Hair follicular keratinocyte (primary cell): ENCODE measurements at places on chromosomes 6 and 20. TPM values are rescaled to one million over a fixed set of nuclear protein-coding genes. Genes with fewer than 3 reads are reported as not detected.

The NRSN1 gene
- total RNA-seq: not detected in 2 replicates

The THEMIS gene
- not detected in 2 replicates for total RNA-seq

The EHMT2 gene
- total RNA-seq: 22.2 and 24.5 TPM in 2 replicates

The NFATC2 gene
- not detected in 2 replicates for total RNA-seq

The C6orf163 gene
- 0.99 and 2.5 TPM in 2 replicates for total RNA-seq

The EYS gene
- total RNA-seq: 0.16 and 0.27 TPM in 2 replicates

The BTNL2 gene
- total RNA-seq: not detected in 2 replicates

The VIP gene
- total RNA-seq: not detected in 2 replicates

The MYB gene
- 0.04 TPM in 1 of 2 replicates, not detected in the other for total RNA-seq
